Kidney epithelial cell (primary cell): ENCODE measurements at places on chromosomes 6 and 20. TPM values are rescaled to one million over a fixed set of nuclear protein-coding genes. Genes with fewer than 3 reads are reported as not detected.

GRCh38 chr6:41355952-41356351 is 20.5 kb downstream of the NCR2 start:
- DNase-seq = no peak

GRCh38 chr6:71279321-71279720 is 9.3 kb upstream of the OGFRL1 start:
- DNase-seq = no peak

DNA sequence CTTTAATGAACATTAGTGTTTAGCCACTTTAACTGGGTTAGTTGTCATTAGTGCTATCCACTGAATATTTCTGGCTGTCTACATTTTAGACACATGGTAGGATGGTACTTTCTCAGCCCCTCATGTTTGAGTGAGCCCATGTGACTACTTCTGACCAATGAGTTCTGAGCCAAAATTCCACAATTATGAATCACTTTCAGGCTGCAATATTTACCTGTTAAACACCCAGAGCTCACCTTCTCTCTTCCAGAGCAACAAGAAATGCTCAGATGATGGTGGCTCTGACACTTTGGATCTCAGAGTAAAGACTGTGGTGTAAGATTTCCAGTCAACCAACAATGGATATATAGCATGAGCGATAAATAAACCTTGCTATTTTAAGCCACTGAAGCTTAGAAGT is 24.8 kb downstream of the SPACA1 start:
- no peak for DNase-seq

DNA sequence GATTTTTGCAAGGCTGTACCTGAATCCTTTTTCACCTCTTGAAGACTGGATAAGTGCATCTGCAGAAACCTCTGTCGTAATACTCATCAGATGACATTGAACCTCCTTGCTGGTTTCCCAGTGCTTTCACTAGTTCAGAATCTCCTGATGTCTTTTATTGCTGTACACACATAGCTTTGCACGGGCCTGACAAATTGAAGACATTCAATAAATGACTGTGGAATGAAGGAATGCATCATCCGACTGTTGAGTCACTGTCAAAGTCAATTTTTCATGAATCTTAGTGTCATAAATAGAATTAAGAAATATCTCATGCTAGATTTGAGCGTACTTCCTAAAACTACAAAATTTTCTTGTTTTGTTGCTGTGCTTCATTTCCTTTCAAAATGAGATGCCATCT is 598.2 kb upstream of the MAP3K7 start:
- DNase-seq = no peak

GRCh38 chr20:48308232-48308781 is 519.5 kb downstream of the PREX1 start:
- no peak for DNase-seq

The GJA1 gene
- 299 and 300 TPM in 2 replicates for total RNA-seq

The AGPAT1 gene
- total RNA-seq = 57.2 and 62.3 TPM in 2 replicates

DNA sequence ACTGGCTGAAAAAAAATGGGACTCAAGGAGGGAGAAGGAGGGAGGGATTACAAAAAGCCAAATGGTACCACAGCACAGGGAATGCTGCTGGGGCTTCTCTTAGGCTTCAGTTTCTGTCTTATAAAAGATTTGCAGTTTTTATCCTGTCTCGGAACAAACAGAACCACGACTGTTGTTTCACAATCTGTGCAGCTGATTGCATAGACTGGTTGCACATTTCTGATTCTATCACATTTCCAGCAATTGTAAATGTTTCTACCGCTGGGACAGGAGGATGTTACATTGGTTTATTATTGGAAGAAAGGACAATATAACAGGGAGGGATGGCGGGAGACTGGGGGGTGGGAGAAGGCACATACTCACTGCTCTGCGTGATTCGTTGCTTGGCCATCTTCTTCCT is 73.5 kb upstream of the ARID1B start:
- no peak for DNase-seq

DNA sequence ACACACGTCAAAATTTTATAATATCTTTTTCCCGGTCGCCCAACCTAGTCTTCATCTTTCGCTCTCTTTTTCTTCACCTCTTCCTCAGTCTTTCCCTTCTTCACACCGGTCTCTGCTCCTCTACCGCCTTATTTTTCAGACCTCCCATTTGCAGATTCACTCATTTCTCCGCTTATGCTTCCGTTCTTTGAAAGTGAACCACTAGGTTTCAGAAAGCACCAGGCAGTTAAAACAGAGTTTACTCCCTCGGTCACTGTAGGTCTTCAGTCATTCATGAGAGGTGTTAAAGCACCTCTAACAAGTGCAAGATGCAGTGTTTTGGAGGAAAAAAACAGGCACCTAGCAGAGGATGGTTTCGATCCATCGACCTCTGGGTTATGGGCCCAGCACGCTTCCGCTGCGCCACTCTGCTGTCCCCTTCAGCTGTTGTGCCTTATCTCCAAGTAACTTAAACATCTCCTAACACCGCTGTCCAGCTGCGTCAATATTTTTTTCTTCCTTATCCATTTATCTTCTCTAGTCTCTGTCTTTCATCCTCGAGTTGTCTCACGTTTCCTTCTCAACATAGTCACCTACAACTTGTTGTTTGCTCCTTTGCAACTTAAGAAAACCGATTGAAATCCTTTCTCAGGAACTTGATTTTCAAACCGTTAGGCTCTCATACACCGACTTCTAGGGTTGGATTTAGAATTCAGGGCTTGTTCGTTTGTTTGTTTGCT is 119.7 kb upstream of the ZNF184 start:
- no peak for DNase-seq

DNA sequence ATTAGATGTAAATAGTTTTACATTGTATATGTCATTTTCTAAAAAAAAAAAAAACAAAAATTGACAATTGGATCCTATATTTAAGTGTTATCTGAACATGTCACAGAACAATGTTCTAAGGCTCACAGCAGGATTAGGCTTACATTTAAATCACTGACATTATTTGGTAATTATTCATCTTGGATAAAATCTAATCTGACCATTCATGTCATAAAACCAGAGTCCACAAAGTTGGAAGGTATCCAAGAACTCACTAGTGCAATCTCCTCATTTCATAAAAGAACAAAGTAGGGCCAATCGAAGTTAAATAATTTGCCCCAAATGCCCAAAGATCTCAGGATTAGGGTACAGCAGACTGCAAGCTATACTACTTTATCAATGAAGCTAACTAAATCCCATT is 73.0 kb downstream of the PDSS2 start:
- no peak for DNase-seq

DNA sequence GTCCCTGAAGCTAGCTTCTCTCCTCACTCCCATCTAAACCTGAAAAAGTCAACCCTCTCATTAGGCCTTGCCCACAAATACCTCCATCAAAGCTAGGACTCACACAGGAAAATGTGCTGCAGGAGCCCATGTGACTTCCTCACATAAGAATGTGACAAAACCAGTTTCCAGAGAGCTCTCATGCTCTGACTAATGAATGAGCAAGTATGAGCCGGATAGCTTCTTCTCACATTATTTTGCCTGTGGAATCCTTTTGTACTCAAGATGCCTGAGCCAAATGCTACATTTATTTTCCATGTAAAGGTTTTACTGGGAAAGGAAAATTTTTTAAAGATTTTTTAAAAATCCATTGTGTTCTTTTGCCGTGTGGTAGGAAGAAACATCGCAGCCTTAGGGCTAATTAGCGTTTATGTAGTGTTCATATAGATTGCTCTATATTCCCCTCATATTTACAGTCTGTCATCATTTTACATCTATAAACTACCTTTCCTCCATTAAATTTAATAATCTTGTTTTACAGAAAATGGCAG is 68.6 kb upstream of the CCN6 start:
- DNase-seq = peak; percentile 90

GRCh38 chr6:33992191-33992590 is 153.7 kb downstream of the GRM4 start:
- DNase-seq = no peak

The ZNF335 gene
- total RNA-seq = 20.3 and 26.7 TPM in 2 replicates

- no peak for DNase-seq
These were observed 687.4 kb downstream of the EPM2A start for GRCh38 chr6:145047891-145048290.

DNA sequence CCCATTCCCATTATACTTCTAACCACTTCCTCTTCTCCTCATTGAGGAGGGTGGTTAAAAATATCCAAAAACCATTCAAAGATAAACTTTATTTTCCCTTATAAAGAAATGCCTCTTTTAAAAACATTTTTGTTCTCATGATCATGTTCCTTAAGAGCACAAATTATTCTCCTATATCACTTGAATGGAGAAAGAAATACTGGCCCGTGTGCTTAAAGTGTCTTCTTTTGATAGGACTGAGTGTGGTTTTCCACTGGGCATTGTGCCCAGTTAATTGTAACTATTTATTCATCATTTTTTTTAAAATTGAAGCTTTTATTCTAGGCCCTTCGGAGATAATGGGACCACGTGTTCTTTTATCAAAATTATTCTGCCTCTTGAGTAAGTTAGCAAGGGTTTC is 871.5 kb downstream of the QKI start:
- DNase-seq = no peak

GRCh38 chr6:5665173-5665572 is 341.6 kb downstream of the NRN1 start:
- DNase-seq = no peak

DNA sequence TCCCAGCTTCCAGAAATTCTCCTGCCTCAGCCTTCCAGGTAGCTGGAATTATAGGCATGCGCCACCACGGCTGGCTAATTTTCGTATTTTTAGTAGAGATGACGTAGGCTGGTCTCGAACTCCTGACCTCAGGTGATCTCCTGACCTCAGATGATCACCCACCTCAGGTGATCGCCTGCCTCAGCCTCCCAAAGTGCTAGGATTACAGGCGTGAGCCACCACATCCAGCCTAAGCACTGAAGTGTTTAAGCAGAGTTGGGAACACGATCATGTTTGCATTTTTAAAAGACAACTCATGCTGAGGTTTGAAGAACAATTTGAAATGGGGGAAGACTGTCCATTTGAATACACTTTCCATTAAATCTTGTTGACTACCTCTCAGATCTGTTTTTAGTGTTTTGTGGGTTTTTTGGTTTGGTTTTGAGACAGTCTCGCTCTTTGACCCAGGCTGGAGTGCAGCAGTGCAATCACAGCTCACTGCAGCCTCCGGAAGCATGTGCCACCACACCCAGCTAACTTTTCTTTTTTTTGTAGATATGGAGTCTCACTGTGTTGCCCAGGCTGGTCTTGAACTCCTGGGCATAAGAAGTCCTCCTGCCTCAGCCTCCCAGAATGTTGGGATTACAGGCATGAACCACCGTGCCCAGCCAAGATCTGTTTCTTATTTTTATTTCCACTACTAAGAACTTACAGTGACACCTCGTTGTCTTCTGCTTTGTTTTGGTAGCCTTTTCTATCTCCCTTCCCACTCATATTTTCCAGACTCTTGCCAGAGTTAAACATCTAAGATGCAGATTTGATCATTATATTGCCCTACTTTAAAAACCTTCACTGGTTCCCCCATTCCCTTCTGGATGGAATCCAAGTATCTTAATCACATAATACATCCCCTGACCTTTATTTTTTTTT is 5.5 kb downstream of the CASP8AP2 start:
- DNase-seq = no peak

DNA sequence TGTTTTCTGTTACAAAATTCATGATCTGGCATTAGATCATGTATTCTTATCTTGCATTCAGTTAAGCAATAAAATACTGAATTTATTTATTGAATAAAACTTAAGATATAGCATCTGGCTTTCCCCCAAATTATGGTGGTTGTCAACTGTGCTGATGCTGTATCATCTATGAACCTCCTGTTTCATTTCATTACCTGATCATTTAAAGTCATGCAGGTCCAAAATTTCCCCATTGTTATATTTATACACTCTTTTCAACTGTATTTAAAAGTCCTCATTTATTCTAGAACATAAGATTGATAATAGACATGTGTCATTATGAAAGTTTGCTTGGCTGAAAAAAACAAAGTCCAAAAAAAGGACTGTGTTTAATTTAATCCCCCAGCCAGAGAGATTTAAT is 627.4 kb upstream of the ADGRB3 start:
- no peak for DNase-seq

DNA sequence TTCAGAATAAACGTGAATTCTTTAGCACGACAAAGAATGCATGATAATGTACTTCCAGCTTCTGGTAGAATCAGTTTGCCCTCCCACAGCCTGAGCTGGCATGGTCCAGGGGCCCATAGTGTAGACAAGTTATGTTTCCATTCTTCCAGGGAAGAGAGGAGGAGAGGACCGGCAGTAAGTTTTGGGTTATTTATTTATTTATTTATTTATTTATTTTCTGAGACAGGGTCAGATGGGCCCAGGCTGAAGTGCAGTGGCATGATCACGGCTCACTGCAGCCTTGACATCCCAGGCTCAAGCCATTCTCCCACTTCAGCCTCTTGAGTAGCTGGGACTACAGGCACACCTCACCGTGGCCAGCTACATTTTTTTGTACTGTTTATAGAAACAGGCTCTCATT is 4.7 kb downstream of the GABRR1 start:
- no peak for DNase-seq

The MAK gene
- total RNA-seq = 0.14 and 0.17 TPM in 2 replicates
